Stimulated activated CD8-positive, alpha-beta memory T cell treated with anti-CD3 and anti-CD28 coated beads, Interleukin-7, amount 100 ng/mL, for 1 hour (primary cell): ENCODE measurements at places on chromosomes 5 and 9.

- DNase-seq, result no peak
These were observed 263.1 kb upstream of the COX7C start for GRCh38 chr5:86354664-86355063.

DNA sequence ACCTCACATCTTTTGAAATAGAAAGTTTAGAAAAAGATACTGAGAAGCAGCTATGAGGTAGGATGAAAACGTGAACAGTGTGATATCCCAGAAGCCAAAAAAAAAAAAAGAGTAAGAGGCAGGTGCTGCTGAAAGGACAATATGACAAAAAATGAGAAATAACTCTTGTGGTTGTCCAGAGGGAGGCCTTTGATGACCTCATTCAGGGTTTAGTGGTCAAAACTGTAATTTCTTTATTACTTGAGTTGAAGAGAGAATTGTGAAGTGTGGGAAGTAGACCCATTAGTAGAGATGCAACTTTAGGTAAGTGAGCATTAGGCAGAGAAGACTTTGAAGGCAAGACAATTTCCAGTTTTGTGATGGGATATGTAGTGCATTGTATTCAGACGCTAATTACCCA, 1306.3 kb upstream of the ACO1 start:
- no peak for DNase-seq

- no peak for DNase-seq
These were observed 1.8 kb downstream of the AQP3 start for GRCh38 chr9:33445389-33446239.

- DNase-seq, result no peak
These were observed 116.7 kb upstream of the RANBP3L start for GRCh38 chr5:36418152-36418979.

DNA sequence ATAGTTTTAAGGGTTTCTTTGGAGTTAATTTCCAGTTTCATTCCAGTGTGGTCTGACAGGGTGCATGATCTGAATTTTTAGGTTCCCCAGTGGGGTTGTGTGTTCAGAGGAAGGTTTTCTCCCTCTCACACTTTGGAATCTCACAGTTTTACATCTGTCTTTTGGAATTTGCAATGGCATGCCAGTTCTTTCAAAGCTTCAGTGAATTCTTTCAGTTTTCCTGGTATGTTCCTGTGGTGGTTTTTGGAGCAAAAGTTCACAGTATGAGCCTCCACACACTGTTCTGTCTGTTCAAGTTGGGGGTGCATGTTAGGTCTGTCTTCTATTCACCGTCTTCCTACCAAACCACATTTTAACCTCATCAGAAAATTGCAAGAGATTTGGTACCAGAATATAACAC, 624.2 kb downstream of the KCTD16 start:
- DNase-seq, result no peak

DNA sequence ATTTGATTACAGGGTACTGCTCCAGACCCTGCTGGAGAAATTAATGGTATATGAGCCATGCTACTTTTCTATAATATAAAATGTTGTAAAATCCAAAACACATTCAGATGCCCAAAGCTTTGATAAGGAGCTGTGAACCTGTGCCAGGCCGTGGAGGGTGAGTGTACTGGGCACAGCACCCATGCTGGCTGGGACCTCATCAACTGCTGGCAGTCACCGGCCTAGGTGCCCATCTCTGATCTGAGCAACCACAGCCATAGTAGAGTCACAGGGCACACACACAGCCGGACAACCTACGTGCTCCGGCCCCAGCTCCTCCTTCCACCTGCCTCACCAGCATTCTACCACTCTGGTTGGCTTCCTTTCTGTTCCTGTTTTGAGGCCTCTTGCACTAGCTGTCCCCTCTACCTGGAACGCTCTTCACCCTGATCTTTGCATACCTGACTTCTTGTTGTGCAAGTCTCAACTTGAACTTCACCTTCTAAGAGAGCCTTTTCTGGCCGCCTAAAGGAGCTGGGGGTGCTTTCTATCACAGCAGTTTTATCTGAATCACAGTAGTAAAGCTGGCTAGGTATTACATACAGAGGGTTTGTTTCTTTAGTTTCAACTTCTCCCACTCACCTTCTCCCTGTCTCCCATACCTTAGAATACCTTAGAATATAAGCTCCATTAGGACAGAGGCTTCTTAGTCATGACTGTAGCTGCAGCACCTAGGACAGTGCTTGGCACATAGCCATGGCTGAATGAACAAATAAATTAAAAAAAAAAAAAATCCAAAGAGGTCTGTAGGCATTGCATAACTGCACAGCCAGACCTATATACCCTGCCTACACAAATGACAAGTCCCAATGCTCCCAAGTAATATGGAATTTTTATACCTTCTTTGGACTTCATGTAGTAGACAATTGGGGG, 51.7 kb downstream of the MED27 start:
- no peak for DNase-seq
